Foreskin fibroblast (primary cell): ENCODE measurements at places on chromosomes 12 and 14.

GRCh38 chr12:82942521-82942920, 255.8 kb downstream of the TMTC2 start:
- DNase-seq: no peak

GRCh38 chr12:9347328-9348127, 139.3 kb upstream of the PZP start:
- DNase-seq: no peak

GRCh38 chr14:69755296-69755695, 11.6 kb upstream of the SRSF5 start:
- no peak for DNase-seq

DNA sequence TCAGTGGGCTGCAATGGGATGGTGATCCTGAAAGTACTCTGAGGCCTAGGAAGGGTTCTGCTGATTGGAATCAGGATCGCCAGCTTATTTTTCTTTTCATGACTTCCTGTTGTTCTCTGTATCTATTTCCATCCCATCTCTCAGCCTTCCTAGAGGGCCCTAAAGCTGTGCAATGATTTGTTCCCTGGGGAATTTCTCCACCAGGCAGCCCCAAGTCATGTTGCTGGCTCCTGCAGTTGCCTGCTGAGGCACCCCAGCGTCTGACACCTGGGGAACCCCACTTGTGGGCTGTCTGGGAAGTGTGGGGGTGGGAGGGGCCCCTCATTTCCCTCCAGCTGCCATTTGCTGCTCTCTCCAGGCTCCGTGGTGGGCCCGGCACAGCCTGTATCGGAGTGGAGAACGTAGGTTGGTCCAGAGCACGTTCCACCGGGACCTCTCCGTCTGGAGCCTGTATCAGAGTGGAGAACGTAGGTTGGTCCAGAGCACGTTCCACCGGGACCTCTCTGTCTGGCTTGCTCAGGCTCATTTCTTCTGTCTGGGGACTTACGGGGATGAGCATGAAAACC, 138.3 kb downstream of the TSPAN9 start:
- DNase-seq: no peak

DNA sequence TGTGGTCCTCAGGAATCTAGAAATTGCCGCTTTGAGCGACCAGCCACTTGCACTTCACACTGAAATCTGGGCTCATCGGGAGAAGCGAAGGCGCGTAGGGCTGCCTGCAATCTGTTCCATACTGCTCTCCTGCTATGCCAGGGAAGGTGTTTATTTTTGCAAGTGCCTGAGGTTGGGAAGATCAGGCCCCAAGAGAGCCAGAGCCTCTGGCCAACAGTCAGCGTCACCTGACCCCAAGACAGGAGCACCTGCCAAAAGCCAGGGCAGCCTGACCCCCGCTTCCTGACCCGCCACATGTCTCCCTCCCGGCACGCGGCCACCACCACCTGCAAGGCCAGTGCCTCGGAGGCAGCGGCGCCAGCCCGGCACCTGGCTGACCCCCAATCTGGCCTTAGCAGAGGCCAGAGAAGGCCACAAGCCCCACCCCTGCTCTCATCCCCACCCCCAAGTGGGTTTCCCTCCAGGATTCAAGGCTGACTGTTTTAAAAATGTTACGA, 94.4 kb downstream of the CHGA start:
- no peak for DNase-seq
